GM04503 (cell line): ENCODE measurements at places on chromosomes 1 and 21.

DNA sequence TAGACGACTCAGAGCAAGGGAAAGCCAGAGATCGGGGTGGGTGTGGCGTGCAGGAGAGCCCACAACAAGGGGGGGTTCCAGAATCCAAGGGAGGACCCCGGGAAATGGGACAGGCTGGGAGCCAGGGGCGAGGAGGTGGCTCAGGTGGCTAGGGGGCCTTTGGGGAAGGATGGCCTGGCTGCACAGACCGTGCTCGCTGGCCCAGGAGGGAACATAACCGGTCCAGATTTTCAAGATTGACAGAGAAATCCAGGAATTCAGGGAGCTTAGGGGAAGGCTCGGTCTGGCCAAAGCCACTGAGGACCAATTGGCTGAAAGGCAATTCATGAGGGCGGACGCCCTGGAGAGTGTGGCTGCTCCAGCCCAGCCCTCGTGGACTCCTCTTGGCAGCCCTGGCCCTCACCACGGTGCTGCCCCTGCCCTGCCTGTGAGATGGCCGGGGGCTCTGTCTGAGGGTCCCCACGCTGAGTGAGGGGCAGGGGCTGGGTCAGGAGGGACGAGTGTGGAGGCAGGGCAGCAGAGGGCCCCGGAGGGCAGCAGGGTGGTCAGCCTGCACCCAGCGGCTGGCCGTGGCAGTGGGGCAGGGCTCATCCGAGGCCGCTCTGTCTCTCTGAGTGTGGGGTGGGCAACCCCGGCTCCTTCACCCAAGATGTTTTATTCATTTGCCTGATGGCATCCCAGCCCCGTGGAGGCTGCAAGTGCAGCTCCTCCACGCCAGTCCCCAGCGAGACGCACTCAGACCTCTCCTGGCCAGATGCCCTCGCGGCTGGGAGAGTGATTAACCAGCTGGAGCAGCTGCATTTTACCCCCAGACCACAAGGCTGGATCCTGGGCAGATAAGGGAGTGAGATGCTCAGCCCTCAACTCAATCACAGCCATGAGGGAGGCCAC lies 5.6 kb upstream of the LRRC3 start:
- DNase-seq, result no peak

DNA sequence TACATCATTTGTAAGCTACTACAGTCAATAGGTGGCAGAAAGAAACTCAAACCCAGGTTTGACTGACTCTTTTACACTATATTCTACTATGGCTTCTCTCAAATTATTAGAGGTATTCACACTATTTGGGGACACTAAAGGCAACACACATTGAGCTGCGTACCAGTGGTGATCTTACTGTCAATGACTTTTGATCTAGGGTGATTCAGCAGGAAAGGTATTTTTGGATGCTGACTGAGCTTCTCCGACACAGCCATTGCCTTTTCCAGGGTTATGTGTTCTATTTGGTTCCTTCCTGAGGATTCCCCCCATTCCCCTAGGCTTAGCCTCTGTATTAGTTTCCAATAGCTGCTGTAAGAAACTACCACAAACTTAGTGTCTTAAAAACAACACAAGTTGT lies 73.2 kb upstream of the JAK1 start:
- DNase-seq, result no peak

- no peak for DNase-seq
Measured at GRCh38 chr1:99598738-99599411, 47.0 kb upstream of the PALMD start.

DNA sequence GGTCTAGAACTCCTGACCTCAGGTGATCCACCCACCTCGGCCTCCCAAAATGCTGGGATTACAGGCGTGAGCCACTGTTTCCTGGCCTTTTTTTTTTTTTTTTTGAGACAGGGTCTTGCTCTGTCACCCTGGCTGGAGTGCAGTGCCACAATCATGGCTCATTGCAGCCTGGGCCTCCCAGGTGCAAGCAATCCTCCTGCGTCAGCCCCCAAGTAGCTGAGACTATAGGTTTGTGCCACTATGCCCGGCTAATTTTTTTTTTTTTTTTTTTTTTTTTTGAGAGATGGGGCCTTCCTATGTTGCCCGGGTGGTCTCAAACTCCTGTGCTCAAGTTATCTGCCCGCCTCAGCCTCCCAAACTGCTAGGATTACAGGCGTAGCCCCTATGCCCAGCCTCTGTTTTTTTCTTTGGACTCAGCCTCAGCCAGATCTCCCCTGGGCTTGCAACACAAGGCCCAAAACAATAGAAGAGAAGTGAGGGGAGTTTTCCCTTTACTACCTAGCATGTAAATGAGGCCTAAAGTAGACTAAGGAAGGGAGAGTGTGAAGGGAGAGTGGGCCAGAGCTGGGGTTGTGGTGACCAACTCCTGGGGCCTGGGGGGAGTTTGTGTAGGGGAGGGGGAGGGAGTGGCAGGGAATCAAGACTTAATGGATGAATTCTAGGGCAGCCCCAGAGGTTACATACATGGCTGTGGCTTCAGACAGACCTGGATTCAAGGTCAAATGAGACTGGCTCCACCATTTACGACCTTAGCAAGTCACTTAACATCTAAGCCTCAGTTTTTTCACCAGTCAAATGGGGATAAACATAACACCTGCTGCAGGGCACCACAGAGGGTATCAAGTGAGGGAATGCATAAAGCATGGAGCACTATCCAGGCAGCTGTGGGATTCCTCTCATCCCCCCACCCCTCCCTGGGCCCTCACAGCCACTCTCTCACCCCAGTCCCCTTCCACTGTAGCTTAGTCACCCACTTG lies 1.6 kb upstream of the CD52 start:
- no peak for DNase-seq

GRCh38 chr1:30345491-30346130 lies 377.8 kb downstream of the MATN1 start:
- no peak for DNase-seq

DNA sequence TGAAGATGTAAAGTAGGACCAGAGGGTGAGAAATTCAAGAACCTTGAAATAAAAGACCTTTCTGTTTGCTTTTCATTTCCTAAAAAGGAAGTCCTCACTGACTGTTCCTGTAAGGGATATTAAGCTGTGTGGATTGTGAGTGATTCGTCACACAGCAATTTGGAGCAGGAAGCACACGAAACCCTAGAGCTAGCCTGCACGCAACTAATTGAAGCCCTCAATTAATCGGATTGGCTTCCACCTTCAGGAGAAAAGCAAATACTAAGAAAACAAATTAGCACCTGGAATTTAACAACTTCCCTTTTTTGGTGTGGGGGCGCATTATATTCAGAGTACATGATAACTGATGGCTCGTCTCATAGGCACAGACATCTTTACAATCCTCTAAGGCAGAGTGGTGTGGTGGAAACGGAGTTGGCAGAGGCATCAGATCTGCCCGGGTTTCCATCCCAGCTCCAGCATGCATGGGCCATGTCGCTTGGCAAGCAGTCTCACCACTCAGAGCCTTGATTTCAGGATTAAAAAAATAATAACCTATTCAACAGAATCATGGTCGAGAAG lies 95.2 kb downstream of the KCNJ15 start:
- peak; percentile 74 for DNase-seq

DNA sequence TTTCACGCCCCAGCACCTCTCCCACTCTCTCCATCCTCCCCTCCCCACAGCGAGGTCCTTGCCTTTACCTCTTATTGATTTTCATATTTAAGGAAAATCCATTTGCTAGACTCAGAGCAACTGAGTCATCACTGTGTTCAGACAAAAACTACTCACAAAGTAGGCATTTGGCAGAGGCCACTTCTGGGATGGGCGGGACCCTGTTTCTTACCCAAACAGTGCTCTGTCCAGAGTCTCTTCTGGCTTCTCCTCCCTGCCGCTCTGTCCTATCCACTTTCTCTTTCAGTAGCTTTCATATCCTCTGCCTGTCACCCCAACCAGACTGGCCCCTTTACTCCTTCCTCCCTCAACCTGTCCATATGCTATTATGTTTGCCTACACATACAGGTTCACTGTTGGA lies 2.4 kb upstream of the NAV1 start:
- peak; percentile 79 for DNase-seq

- no peak for DNase-seq
Measured at GRCh38 chr1:175591083-175591743, 152.2 kb downstream of the TNR start.

DNA sequence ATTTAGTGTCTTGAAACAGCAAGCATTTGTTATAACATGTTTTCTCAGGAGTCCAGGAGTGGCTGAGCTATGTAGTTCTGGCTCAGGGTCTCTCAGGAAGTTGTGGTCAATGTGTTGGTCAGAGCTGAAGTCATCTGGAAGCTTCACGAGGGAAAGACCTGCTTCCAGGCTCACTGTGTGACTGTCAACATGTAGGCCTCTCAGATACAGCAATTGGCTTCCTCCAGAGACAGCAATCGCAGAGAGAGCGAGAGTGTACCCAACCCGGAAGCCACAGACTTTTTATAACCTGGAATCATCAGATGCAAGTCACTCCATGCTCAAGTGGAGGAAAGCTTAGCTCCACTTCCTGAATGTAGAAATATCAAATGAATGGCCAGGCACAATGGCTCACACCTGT lies 40.9 kb downstream of the TNFRSF9 start:
- DNase-seq, result no peak

GRCh38 chr1:205262731-205263171 lies 35.0 kb downstream of the TMCC2 start:
- no peak for DNase-seq

- DNase-seq, result no peak
Measured at GRCh38 chr1:184823080-184823479, 68.4 kb upstream of the EDEM3 start.

DNA sequence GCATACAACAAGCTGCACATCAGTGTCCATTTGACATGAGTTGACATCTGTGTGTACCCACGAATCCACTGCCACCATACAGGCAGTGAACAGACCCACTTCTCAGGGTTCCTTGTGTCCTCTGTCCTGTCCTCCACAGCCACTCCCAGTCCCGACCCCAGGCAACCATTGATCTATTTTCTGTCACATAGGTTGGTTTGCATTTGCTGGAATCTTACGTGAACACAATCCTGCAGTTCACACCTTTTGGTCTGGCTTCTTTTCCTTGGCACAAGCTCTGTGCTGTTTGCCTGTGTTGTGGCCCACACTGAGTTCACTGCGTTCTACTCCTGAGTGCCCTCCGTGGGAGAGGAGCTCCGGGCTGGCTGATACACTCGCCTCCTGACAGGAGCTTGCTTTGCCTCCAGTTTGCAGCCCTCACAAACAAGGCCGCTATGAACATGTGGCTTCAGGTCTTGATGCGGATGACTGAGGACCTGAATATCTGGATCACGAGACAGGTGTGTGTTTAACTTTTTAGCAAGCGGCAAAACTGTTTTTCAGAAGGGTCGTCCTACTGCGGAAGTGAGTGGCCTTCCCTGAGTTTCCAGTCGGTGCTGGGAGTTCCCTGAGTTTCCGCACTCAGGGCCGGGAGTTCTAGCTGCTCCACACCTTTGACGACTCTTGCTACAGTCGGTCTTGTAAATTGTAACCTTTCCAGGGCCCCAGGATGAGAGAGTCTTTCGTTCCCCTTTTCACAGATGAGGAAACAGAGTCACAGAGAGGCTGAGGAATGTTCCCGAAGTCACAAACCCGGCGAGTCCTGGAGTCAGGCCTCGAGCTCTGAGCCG lies 13.0 kb upstream of the COL18A1 start:
- DNase-seq, result no peak

- no peak for DNase-seq
Measured at GRCh38 chr1:218694636-218695035, 349.5 kb downstream of the TGFB2 start.

DNA sequence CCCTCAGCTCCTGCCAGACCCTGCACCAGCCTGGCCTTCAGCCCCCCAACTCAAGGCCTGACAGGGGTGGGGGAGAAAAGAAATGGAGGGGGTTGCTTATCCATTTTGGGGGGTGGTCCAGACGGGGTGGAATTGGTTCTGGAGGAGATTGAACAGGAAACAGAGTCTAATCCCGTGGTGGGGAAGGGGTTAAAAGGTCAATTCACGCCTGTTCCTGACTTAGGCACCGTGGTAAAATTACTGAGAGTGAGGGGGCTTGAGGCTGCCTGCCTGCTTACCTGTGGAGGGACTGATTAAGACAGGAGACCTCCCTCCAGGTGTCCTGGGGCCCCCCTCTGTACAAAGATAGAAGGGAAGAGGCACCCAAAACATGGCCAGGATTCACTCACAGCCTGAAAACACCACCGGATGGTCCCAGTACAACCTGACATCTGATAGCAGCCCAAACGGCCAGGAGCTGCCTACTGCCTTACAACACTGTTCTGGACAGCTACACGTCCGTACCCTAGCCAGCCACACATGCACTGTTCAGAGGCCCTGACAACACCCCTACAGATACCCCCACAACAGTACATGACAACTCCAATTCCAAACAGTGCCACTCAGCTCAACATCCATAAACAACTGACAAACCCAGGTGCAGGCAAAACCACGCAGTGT lies 31.8 kb downstream of the AHDC1 start:
- no peak for DNase-seq

GRCh38 chr1:119647228-119647733 lies 785 bp downstream of the ZNF697 start:
- DNase-seq, result no peak

GRCh38 chr1:5857508-5858090 lies 134.6 kb downstream of the NPHP4 start:
- no peak for DNase-seq

GRCh38 chr1:172967936-172968335 lies 82.8 kb downstream of the TNFSF18 start:
- DNase-seq, result no peak

GRCh38 chr1:14976256-14976655 lies 177.3 kb upstream of the TMEM51 start:
- DNase-seq, result no peak

DNA sequence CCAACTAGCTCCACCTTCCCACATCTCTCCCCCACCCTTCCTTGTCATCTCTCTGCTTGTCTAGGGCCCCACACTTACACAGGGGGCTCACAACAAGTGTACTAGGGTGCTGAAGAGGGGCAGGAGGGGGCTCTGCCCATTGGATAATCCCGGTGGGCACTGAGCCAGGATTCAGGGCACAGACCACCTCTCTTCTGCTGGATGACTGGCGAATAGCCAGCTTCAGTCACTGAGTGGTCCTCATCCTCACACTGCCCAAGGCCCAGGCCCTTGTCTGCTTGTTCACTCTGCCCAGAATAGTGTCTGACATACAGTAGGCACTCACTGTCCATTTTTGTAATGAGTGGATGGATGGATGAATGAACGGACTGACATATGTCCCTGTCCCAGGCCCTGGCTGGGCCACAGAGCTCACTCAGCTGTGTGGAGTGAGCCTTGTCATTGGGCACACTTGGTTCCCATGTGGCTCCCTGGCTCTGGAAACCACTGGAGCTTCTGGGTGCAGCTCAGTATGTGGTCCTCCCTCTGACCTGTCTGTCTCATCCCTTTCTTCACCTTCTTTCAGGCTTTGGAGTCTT lies 36.6 kb downstream of the FOXO6 start:
- DNase-seq, result no peak

- no peak for DNase-seq
Measured at GRCh38 chr21:42618707-42619102, 34.7 kb upstream of the PDE9A start.

- peak; percentile 52 for DNase-seq
Measured at GRCh38 chr1:161216945-161217712, 2.0 kb downstream of the FCER1G start.

GRCh38 chr1:91282695-91283420 lies 121.8 kb downstream of the HFM1 start:
- peak; percentile 15 for DNase-seq
